Foreskin keratinocyte (primary cell): ENCODE measurements at places on chromosomes 3 and 15. TPM values are rescaled to one million over a fixed set of nuclear protein-coding genes. Genes with fewer than 3 reads are reported as not detected.

The GASK1A gene
- polyA plus RNA-seq = 0.65 and 0.74 TPM in 2 replicates

The RCN2 gene
- 53.1 and 66.2 TPM in 2 replicates for polyA plus RNA-seq

The CYP1A2 gene
- polyA plus RNA-seq = not detected in 2 replicates

The MANF gene
- polyA plus RNA-seq = 266 and 289 TPM in 2 replicates

The NAALADL2 gene
- polyA plus RNA-seq = 0.12 TPM in 1 of 2 replicates, not detected in the other

The CD200R1 gene
- 0.01 TPM in 1 of 2 replicates, not detected in the other for polyA plus RNA-seq

The NPAP1 gene
- not detected in 2 replicates for polyA plus RNA-seq

The ZNF660 gene
- 0.01 and 0.02 TPM in 2 replicates for polyA plus RNA-seq

The TMPRSS7 gene
- polyA plus RNA-seq = 0.02 TPM in 1 of 2 replicates, not detected in the other

The ANKDD1A gene
- polyA plus RNA-seq = 2.0 and 3.1 TPM in 2 replicates

The KCNAB1 gene
- 0.15 and 0.21 TPM in 2 replicates for polyA plus RNA-seq

The BTLA gene
- polyA plus RNA-seq = not detected in 2 replicates

The DAZL gene
- not detected in 2 replicates for polyA plus RNA-seq

The ANKUB1 gene
- polyA plus RNA-seq = 0.45 and 0.48 TPM in 2 replicates

The CYP11A1 gene
- polyA plus RNA-seq = 0.04 TPM in 1 of 2 replicates, not detected in the other
